ENCODE measurements at places on chromosomes 5 and 9.

DNA sequence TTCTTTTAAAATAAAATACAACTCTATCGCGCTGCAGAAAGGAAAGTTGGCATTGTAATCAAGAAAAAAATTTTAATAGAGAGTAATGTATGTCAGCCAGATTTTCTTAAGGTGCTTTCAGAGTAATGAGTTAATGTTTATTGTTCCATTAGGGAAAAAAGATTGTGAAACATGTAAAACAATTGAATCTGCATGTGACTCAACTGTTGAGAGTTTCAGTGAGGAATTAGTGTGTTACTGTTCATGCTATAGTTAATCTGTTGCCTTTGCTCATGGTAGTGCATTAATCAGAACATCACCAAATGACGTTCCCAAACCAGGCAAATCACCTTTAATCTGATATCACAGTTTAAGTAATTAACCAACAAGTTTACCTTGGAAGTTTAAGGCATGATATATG, 600.5 kb downstream of the NR2F1-AS1 start:
- no peak for DNase-seq

GRCh38 chr5:160036884-160037283, 27.9 kb downstream of the TTC1 start:
- DNase-seq: no peak

DNA sequence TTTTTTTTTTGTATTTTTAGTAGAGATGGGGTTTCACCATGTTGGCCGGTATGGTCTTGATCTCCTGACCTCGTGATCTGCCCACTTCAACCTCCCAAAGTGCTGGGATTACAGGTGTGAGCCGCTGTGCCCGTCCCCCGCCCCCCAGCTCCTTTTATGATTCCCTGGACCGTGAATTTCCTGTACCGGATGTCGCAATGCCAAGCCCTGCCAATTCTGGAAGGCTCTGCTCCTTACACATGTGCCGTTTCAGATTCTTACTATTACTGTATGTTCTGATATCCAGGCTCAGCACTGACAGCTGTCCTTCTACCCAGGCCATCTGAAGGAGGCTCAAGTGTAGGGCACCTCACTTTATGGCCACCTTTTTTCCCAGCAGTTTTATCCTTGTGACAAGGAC, 100.1 kb downstream of the PLCXD3 start:
- DNase-seq: no peak

GRCh38 chr5:78792345-78793055, 143.9 kb upstream of the LHFPL2 start:
- no peak for DNase-seq

DNA sequence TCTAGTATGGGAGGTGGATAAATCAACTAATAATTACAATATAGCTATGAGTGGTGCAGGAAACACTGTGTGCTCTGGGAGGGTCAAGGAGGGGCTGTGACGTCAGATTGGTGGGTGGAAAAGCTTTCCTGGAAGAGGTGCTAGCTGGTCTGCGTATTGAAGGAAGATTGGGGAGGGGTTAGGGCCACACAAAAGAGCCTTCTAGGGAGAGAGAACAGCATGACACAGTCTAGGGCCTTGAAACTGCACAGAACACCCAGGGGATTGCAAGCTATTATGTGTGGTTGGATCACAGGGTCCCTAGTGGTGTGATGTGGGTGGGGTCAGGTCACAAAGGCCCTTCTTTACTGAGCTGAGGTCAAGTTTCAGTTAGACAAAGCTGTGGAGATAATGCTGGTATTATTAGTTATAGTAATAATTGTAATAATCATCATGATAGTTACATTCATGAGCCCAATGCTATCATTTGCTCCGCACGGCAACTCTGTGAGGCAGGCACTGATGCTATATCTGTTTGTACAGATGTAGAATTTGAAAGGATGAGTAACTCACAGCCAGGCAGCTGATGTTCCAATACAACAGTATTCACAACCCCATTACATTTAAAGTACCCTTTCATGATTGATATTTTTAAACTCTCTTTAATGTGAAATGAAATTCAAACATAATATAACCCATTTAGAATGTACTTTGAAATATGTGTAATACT, 197.4 kb upstream of the IL12B start:
- DNase-seq: no peak

- DNase-seq: no peak
Observed at GRCh38 chr5:83564069-83564749, 92.7 kb downstream of the VCAN start.
